NCI-H524 treated with DMSO at 0.1 percent for 48 hours (cell line): ENCODE measurements at places on chromosomes 11 and 22.

DNA sequence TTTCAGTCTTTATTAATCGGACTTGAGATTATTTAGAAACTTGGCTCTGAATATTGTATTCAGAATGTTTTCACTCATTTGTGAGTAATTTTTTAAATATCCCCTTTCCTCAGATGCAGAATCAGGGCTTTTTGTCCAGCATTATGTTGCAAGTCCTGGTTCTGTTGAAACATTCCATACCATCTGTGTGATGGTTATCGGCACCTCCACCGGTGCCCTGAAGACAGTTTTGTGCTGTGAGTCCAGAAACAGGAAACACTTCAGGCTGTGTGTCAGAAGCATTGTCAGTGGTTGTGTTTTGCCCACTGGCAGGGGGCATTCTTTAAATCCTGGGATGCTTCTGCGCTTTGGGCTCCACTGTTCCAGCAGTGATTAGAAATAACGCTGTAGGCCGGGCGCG lies 20.4 kb downstream of the CDPF1 start:
- no peak for DNase-seq

DNA sequence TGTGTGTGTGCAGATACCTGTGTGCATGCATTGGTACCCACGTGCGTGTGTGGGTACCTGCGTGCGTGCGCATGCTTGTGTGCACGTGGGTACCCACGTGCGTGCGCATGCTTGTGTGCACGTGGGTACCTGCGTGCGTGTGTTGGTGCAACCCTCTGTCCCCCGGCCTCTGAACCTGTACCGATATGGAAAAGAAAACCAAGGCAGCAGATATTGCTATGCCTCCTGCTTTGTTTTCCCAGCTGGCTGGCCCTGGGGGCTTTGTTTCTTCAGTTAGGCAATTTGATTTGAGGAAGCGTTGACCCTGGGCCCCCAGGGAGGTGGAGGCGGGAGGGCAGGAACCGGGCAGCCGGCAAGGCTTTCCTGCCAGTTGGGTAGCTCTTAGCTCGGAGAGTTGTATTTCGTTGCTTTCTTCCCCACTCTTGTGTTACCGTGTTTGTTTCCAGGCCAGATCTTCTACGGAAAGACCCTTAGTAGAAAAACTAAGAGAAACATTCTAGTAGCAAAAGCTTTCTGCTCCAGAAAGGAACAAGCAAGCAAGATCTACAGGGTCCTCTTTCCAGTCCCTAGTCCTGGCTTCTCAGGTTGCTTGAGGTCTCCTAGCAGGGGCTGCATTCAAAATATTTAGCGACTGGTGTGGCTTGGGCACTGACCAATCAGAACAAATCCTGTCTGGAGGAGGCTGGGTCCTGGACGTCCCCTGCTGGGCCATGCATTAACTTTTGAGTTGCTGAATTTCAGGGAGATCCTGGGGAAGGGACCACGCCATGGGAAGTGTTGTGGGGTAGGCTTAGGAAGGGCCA lies 26.3 kb upstream of the SORL1-AS1 start:
- DNase-seq, result no peak

DNA sequence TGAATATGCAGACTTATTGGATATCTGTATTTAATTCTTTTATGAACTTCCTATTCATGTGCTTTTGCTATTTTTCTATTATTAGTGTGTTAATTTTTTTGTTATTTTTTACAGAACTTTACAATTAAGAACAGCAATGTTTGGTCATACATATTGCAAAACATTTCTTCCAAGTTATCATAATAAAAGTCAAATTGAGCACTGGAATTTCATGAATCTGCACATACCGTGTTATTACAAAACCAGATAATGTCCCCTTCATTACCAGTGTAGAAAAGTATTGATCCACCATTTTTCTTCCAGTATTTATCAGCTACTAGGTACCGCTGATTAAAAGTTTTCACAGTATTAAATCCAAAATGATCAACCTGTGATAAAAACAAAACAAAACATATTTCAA lies 40.5 kb downstream of the PRCP start:
- DNase-seq, result no peak

DNA sequence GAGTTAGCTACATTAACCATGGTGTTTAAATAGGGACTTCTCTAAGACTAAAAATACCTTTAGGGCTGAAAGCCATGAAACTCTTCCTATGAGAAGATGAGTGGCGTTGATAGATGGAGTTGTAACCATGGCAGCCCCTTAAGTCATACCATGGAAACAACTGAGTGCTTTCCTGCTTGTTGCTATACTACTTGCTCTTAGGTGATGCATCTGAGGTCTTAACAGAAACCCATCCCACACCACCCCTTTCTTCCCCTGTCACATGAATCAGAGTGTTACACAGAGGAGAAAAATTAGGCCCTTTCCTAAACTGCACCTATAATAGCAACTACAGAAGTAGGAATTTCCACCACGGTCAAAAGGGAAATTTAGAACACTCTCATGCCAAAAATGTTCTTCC lies 64.3 kb upstream of the ZC3H12C start:
- DNase-seq, result no peak

- DNase-seq, result no peak
These were observed 27.1 kb upstream of the GRK2 start for GRCh38 chr11:67238894-67239782.

- DNase-seq, result no peak
These were observed 20.1 kb upstream of the ST3GAL4 start for GRCh38 chr11:126335463-126335760.

- no peak for DNase-seq
These were observed 5.0 kb upstream of the APOL5 start for GRCh38 chr22:35712672-35713071.

GRCh38 chr11:3830088-3830487 lies 10.7 kb downstream of the RHOG start:
- DNase-seq, result no peak

GRCh38 chr11:37946155-37946766 lies 1348.2 kb upstream of the RAG2 start:
- no peak for DNase-seq

GRCh38 chr22:19641254-19641982 lies 72.9 kb upstream of the SEPTIN5 start:
- DNase-seq, result no peak

DNA sequence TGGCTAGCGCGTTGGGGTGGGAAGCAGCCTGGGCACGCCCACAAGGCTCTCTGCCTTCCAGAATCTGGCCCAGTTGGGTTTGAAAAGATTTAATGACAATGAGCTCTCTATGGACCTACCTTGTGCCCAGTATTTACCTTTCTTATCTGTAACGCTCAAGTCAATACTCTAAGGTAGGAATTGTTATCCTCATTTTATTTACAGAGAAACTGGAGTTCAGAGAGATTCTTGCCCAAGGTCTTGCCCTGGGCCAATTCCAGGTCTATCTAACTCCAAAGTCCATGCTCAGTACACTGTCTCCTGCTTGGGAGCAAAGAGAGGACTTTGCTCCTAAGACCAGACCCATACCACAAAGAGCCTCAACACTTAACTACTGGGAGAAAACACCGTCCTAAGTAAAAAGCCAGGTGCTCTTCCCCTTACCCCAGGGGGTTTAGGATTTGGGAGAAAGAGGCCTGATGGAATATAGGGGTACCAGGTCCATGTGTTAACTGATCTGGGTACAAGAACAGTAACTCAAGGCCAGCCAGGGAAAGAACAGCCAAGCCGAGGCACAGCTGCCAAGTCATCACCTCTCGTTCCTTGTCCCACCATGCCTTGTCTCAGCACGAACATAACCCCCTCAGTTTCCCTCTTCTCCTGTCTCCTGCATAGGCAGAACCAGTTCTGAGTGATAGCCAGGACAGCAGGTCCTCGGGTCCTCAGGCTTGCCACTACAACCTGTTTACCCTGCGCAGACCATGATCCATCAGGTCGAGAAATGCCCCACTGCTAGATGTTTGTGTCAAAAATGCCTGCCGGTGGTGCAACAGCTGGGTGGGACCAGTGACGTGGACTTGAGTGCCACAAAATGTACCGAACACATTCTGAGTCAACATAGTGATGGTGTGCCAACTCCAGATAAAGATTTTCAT lies 14.6 kb downstream of the APOA4 start:
- DNase-seq, result no peak

DNA sequence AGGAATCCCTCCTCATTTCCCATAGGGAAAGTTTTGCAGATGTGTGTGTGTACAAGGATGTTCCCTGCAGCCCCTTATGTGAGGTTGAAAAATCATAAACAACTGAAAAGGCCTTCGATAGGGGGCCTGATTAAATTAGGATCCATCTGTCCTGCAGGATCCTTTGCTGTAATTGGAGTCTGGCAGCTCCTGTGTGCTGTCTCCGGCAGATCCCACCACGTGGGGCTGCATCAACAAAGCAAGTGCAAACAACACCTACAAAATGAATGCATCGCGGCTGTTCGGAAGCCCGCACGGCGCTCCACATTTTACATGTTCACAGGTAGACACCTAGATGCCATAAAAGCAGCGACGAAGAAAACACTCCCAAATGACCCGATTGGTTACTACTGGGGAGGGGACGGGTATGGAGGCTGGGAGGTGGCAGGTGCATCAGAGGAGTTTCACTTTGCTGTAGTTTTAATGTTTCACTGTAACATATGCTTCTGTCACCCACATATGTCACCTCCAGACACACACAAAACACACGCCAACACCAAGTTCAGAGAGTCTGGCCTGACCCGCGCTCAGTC lies 52.2 kb downstream of the NFAM1 start:
- peak; percentile 64 for DNase-seq

- DNase-seq, result no peak
These were observed 26.8 kb downstream of the GAB2 start for GRCh38 chr11:78390809-78391208.

DNA sequence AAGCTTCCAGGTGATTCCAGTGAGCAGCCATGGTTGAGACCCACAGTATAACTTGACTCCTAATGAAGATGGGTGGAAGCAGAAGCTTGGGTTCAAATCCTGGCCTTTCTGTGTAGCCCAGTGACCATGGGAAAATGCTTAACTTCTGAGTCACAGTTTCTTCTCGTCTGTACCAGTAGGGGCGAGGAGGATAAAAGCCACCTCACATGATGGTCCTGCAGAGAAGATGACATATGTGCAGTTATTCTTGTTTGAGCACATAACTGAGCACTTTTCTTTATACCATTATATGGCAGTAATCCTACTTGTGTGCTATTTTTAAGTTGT lies 4.9 kb downstream of the TMEM109 start:
- DNase-seq, result peak; percentile 29

- DNase-seq, result no peak
These were observed 32.5 kb upstream of the CFAP300 start for GRCh38 chr11:102014756-102015155.

DNA sequence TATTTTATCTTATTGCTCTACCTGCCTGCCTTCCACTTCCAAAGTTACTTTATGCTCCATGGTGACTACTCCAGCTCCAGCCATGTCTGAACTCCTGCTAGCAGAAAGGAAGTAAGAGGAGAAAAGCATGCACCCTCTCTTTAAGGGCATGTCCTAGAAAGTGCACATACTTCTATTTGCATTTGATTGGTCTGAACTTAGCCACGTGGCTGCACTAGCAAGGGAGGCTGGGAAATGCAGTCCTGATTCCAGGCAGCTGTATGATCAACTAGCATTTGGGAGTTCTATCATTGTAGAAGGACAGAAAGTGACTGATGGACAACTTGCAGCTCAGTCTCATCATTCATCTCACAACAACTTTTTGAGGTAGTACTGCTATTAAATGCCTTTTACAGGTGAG lies 515.7 kb downstream of the BUD13 start:
- DNase-seq, result no peak

DNA sequence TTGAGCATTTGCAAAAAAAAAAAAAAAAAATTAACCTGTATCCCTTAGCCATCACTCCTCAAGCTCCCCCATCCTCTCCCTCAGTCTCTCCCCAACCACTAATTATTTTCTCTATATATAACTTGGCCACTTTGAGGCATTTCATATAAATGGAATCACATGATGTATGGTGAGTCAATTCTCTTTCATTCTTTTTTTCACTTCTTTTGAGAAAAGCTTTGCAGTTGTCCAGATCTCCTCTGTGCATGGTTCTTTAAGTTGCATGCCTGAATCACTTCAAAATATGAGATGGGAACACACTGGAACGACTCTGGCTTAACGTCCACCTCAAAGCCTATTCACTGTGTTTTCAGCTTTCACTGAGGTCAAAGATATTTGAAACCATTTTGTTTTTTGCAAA lies 40.7 kb downstream of the SHANK2 start:
- DNase-seq, result no peak

DNA sequence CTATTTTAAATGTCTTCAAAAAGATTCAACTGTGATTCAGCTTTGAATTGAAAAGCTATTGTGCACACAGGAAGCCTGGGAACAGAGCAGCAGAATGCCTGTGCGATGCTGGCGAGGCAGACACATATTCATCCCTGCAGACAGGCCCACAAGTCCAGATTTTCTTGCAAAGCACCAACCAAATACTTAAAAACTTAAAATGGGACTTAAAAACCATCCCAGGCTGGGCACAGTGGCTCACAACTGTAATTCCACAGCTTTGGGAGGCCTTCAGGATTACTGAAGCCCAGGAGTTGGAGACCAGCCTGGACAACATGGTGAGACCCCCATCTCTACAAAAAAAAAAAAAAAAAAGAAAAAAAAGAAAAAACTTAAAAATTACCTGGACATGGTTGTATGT lies 122.6 kb upstream of the SERPIND1 start:
- no peak for DNase-seq

DNA sequence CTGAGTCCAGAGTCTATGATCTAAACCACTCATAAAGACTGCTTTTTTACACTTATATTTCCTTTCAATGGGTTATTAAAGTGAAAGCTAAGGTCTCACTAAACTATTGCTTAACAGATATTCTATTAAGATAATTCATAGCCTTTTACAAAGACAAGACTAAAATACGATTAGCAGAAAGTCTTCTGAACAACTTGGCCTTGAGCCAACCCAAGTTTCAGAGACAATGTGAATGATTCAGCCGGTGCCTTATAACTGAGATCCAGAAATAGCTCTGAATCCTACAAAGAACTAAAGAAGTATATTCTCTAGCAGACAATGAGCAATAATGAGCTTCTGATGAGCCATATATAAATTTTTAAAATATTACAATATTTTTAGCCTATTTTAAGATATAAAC lies 41.5 kb upstream of the CARD18 start:
- no peak for DNase-seq

DNA sequence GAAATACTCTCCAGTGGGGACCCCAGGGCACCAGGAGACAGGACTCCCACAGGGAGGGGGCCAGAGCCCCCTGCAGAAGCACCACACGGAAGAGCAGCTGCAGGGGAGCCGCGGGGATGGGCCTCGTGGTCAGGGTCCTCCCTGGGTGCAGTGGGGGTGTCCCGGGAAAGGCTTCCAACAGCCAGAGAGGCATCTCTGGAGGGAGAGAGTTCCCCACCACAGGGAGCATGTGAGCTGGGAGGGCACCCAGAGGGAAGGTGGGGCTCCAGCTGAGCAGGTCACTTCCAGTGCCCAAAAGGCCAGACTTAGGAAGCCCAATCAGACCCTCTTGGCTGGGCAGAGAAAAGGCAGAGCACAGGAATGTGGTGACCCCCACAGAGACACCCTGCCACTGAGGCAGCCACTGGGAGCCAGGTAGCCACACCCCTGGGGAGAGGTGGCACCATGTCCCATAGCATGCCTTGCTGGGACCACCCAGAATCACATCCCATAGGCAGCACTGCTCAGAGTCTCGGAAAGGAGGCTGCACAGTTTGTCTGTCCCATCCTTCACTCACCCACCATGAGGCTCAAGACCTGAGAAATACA lies 49.9 kb upstream of the LMO1 start:
- no peak for DNase-seq
